ENCODE measurements at places on chromosomes 2 and 18. TPM values are rescaled to one million over a fixed set of nuclear protein-coding genes. Genes with fewer than 3 reads are reported as not detected.

RPIA gene
- 6.1 TPM for total RNA-seq

UGT1A9 gene
- total RNA-seq: not detected

GRCh38 chr18:12659904-12660605 is 2.1 kb upstream of the SPIRE1 start:
- H3K4me3 ChIP-seq: no peak overlapping the region
- peaks cover 4% of the 10 kb centered on the region for H3K4me1 ChIP-seq
- DNase-seq: no peak
- no peaks in the 10 kb centered on the region for H3K27me3 ChIP-seq

GRCh38 chr2:29060441-29060840 is 13.9 kb downstream of the PCARE start:
- H3K27ac ChIP-seq: no peak overlapping the region
- no peaks in the 10 kb centered on the region for H3K27me3 ChIP-seq
- H3K4me1 ChIP-seq: peaks cover 28% of the 10 kb centered on the region

- DNase-seq: no peak
- H3K4me3 ChIP-seq: no peak overlapping the region
- H3K36me3 ChIP-seq: no peaks in the 10 kb centered on the region
- H3K27ac ChIP-seq: no peak overlapping the region
- no peaks in the 10 kb centered on the region for H3K27me3 ChIP-seq
These were observed 204.7 kb upstream of the PID1 start for GRCh38 chr2:229475778-229476177.

DNA sequence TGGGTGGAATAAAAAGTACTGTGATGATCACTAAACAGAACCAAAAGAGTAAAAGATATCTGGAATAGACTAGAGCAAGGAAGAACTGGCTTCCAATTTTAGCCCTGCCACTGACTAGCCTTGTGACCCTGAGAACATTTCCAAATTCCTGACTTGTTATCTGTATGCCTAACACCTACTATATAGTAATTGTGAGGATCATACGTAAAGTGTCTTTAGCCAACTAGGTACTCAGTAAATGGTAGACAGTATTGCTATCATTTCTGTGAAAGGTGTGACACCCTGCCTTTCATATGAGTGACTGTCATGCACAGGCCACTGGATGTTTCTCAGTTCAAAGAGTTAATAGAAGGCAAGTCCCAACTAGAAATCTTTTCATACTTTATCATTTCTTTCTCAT is 29.8 kb downstream of the CYTIP start:
- H3K27ac ChIP-seq: no peak overlapping the region
- DNase-seq: no peak
- no peaks in the 10 kb centered on the region for H3K36me3 ChIP-seq
- no peak overlapping the region for H3K4me3 ChIP-seq
- no peaks in the 10 kb centered on the region for H3K27me3 ChIP-seq
